ENCODE measurements at places on chromosomes 12 and 14.

DNA sequence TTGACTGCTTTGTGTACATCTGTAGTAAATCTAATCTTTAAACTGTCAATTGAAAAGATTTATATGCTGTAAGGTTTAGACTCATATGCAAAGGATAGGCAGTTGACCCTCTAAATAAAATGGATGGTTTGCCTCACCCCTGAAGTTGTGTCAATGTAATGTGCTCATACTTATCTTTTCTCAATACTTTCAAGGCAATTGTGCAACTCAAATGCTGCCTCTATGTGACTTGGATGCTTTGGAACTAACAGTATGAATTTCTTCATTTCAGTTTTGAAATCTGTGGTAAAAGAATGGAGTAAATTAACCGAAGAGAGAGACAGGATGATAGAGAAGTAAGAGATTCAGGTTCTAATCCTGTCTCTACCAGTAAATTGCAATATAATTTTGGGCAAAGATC, 9.7 kb downstream of the PDE6H start:
- DNase-seq = no peak
- H3K27ac ChIP-seq = no peak overlapping the region
- H3K36me3 ChIP-seq = no peaks in the 10 kb centered on the region
- no peaks in the 10 kb centered on the region for H3K4me1 ChIP-seq

DNA sequence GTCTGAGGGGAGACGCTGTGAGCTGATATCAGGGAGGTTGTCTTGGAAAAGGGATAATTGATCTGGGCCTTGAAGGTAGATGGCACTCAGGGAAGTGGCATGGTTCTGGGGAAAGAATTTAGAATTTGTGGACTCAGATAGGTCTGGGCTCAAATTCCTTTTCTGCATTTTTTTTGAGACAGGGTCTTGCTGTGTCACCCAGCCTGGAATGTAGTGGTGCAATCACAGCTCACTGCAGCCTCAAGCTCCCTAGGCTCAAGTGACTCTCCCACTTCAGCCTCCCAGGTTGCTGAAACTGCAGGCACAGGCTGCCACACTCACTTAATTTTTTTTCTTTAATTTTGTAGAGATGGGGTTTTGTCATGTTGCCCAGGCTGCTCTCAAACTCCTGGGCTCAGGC, 98.1 kb upstream of the NCOR2 start:
- no peak overlapping the region for H3K4me3 ChIP-seq
- peaks cover 12% of the 10 kb centered on the region for H3K4me1 ChIP-seq
- H3K27ac ChIP-seq = no peak overlapping the region

- H3K4me3 ChIP-seq = no peak overlapping the region
- no peak for DNase-seq
- no peaks in the 10 kb centered on the region for H3K4me1 ChIP-seq
- no peaks in the 10 kb centered on the region for H3K36me3 ChIP-seq
These were observed 128.9 kb upstream of the RTL1 start for GRCh38 chr14:101032433-101032832.

DNA sequence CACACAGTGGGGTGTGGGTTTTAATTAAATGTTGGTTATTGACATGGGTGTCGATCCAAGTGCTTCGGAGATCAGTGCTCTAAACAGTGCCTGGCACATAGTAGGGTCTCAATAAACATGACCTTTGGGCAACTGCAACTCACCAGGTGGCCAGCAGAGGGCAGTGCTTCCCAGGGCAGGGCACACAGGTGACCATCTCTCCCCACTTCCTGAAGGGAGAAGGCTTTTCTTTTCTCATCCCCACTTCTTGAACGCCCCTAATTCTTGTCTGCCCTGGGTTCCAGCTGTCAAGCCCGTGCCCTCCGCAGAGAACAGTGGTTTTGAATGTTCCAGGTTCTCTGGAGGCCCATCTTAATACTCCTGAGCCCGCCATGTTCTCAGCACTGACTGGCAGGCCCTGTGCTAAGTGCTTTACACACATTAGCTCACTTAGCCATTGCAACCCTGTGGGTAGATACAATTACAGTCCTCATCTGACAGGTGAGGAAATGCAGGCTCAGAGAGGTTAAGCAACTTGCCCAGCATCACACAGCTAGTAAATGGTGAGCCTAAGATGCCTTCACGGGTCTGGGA, 16.3 kb downstream of the RAPGEF3 start:
- no peak overlapping the region for H3K27ac ChIP-seq
- H3K4me3 ChIP-seq = no peak overlapping the region
- no peaks in the 10 kb centered on the region for H3K27me3 ChIP-seq
- no peaks in the 10 kb centered on the region for H3K36me3 ChIP-seq
- H3K4me1 ChIP-seq = peaks cover 21% of the 10 kb centered on the region

DNA sequence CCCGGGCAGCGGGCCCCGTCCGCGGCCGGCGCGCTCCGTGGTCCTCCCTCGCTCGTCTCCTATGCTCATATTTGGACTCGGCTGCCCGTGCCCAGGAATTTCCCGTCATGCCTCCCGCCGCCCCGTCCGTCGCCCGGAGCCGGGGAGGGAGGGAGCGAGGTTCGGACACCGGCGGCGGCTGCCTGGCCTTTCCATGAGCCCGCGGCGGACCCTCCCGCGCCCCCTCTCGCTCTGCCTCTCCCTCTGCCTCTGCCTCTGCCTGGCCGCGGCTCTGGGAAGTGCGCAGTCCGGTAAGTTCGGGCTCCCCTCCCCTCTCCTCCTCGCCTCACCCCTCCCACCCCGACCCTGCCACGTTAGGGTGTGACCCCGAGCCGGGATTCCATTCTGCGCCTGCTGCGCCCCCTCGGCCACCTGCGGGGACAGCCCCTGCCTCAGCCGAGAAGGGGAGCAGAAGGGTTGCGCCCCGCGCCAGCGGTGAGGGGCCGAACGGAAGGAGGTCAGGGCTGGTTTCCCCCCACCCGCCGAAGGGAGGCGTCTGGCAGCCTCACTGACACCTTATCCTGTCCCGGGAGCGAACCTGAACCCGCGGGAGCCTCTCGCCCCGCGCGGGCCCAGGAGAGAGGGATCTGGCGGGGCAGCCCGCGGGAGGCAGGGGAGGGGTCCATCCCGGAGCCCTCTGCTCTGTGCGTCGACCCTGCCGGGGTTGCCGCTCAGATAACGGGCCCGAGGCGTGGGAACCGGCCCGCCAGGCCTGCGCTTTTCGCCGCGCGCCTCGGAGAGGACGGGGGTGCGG, at the start of gene MSRB3:
MSRB3 (plus strand) TSS at position 108 of the 793 bp plus-strand sequence. CDS start 29,897 bp downstream, outside the sequence.
- peak within 1 kb of the TSS; percentile 31 for H3K4me3 ChIP-seq
- H3K27me3 ChIP-seq = no peaks in the 10 kb centered on the region
- DNase-seq = peak; percentile 59

DNA sequence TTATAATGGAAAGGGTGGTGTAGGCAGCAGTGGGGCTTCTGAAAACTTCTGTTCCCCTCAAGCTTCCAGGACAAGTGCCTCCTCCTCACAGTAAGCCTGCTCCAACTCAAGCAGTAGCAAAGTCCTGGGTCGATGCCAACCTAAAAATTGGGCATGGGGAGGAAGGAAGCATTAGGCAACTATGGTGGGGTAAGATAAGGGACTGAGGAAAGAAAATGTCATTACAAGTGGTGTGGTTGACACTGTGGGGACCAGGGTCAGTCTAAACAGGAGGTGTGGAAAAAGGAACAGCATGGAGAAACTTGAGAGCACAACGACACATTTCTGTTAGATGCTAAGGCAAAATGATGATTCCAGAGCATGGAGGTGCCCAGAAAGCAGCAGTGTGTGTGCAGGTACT, 34.9 kb downstream of the WIF1 start:
- DNase-seq = no peak
- no peaks in the 10 kb centered on the region for H3K27me3 ChIP-seq
- H3K27ac ChIP-seq = no peak overlapping the region
- H3K36me3 ChIP-seq = no peaks in the 10 kb centered on the region
- H3K4me1 ChIP-seq = no peaks in the 10 kb centered on the region

GRCh38 chr14:23102801-23103200, 2.0 kb downstream of the CIROP start:
- no peaks in the 10 kb centered on the region for H3K36me3 ChIP-seq
- no peak overlapping the region for H3K27ac ChIP-seq
- H3K27me3 ChIP-seq = no peaks in the 10 kb centered on the region
- DNase-seq = no peak
- peaks cover 22% of the 10 kb centered on the region for H3K4me1 ChIP-seq

All from body of pancreas (tissue), 4 donors.